ENCODE measurements at places on chromosomes 7 and 10.

DNA sequence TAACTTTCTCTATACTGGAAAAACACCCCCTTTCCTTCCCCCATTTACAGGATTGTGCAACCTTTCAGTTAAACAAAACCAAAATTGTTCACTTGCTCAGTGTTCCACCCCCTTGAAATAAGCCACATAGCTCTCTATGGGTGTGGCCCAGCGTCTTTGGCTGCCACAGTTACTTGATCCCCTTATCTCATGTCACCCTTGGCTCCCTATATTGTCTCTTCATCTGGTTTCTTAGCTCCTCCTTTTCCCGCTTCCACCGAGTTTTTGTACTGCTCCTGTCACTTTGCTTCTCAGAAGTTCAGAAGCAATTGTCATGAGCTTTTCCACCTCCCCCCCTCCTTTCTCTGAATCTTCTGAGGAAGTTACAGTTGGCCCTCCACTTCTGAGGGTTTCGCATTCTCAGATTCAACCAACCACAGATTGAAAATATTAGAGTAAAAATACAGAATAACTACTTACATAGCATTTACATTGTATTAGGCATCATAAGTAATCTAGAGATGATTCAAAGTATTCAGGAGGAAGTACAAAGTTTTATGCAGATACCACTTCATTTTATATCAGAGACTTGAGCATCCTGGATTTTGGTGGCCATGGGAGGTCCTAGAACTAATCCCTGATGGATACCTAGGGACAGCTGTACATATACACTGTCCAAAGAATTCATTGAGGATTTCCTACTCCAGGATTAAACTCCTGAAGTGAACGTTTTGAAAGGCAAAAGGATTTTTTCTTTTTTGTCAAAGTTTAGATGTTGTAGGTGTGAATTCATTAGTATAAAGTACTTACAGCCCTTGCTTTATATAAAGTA lies 60.4 kb downstream of the ADD3 start:
- DNase-seq = no peak

GRCh38 chr10:30059209-30060107 lies at the start of gene JCAD:
Gene JCAD (minus strand): TSS chr10:30059586. CDS start chr10:30047812, 11,774 bp downstream.
- no peak for DNase-seq

- DNase-seq = no peak
Measured at GRCh38 chr7:1401011-1401410, 58.3 kb downstream of the MICALL2 start.

DNA sequence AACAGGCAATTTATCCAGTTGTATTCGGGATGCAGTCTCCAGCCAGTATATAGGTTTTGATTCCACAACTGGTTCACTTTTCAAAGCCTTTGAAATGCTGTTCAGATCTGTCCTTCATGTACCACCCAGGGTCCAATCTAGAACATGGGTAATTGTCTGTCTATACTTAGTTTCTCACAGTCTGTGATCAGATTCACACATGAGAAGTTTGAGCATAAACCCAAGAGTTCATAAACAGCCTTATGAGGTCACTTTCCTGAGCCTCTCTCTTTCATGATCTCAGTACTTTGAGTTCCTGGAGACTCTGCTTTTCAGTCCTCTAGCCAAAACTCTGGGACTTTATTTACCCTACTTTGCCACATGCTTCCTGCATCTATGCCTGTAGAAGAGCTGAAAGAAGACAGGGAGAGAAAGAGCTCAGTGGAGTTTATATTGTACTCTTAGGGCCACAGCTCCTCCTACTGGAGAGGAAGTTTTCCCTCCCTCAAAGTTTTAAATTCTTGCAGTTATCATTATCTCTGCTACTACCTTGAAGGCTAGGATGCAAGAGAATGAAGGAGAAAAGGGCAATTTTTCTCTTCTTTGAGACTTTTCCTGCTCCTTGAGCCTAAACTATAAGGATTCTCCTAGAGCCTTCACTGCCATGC lies 172.0 kb downstream of the ZEB1 start:
- DNase-seq = no peak

DNA sequence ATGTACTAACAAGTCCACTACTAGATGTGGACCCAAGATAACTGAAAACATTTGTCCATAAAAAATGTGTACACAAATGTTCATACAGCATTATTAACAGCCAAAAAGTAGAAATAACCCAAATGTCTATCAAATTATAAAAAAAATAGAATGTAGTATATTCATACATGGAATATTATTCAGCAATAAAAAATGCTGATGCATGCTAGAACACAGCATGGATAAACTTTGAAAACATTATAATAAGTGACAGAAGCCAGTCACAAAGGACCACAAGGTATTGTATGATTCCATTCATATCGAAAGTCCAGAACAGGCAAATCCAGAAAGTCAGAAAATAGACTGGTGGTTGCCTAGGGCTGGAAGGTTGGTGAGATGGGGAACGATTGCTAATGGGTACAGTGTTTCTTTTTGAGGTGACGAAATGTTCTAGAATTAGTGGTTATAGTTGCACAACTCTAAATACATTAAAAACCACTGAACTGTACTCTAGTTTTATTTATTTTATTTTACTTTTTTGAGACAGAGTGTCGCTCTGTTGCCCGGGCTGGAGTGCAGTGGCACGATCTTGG lies 43.3 kb upstream of the ANLN start:
- no peak for DNase-seq

DNA sequence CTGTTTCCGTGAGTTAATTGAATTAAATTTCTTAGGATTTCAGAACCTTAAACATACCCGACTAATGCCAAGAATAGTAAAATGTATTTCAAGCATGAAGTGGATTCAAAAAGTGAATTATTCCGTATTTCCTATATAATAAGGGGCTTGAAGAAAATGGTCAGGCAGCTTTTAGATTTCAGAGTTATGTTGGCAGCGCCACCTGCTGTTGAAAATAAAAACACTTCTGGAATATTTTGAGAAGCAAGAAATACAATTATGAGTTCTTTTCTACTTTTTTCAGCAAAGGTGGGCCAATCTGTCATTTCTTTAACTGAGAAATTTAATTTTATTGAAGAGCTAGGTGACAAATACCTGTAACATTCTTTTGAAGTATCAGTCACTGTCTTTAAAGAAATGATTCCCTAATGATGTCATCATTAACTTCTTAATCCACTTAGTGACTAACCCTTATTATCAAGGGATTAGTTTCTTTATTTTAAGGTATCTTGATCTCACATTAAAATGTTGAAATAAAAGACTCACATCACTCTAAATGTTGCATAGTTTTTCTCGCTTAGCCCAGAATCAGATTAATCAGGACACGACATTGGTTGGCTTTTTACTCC lies 36.6 kb upstream of the AGR3 start:
- DNase-seq = no peak

- DNase-seq = no peak
Measured at GRCh38 chr10:78656417-78657162, 412.2 kb upstream of the ZMIZ1 start.

DNA sequence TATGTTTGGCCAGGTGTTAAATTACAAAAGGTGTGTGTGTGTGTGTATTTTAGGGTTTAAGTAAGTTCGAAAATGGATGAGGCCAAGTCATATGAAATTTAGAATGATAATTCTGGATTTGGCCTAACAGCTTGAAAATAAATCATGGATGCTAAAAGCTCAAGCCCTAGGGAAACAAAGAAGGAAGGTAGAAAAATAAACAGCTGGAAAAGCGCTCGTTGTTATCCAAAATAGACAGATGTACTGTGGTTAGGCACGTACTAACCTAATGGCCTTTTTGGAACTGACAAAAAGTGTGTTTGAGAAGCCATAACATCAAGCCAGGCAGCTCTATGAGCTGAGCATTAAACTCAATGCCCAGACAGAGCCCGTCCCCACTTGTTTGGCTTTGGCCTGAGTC lies 17.5 kb upstream of the PALS2 start:
- DNase-seq = no peak

Measured in NCI-H1436 treated with DMSO at 0.1 percent for 48 hours (cell line).